ENCODE measurements at places on chromosomes 4 and X.

DNA sequence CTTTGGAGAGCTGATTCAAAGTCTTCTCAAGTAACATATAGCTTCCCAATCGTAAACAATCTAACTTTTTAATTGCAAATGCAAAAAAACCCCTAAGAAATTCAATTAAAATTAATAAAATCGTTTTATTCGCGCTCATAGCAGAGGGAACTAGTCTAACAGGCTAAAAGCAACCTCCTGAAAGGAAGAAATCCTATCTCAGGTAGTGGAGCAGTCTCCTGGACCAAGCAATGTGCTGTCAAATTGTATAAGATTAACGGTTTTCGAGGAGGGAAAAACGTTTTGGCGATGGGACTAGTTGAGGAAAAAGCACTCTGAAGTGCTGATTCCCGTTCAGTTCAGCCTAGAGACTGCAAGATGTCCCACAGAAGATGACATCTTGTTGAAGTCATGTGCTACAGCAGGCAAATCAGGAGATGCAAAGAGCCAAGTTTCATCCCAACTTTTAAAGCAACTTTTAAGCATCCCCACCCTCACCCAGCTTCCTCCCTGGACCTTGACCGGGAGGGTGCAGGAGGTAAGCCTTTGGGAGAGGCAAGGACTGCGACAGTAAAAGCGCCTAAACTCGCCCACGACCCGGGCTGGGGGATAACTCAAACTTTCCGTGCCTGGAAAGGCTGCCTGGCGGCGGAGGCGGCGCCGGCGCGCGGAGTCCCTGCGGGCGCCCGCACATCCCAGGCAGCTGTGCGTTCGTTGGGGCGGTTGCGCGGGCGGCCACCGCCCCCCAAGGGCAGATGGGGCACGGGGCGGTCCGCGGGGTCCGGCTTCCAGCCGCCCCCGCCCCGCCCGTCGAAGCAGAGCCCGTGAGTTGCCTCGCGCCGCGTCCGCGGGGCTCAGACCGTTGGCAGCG is 784 bp downstream of the MAP7D3 start:
- DNase-seq = no peak

- no peak for DNase-seq
Measured at GRCh38 chr4:128635955-128636560, 173.4 kb upstream of the JADE1 start.

GRCh38 chrX:72143609-72143907 is 11.8 kb upstream of the RTL5 start:
- DNase-seq = no peak

- DNase-seq = no peak
Measured at GRCh38 chrX:69568828-69569227, 47.1 kb upstream of the EDA start.

- DNase-seq = no peak
Measured at GRCh38 chr4:38109896-38110295, 149.7 kb downstream of the PTTG2 start.

DNA sequence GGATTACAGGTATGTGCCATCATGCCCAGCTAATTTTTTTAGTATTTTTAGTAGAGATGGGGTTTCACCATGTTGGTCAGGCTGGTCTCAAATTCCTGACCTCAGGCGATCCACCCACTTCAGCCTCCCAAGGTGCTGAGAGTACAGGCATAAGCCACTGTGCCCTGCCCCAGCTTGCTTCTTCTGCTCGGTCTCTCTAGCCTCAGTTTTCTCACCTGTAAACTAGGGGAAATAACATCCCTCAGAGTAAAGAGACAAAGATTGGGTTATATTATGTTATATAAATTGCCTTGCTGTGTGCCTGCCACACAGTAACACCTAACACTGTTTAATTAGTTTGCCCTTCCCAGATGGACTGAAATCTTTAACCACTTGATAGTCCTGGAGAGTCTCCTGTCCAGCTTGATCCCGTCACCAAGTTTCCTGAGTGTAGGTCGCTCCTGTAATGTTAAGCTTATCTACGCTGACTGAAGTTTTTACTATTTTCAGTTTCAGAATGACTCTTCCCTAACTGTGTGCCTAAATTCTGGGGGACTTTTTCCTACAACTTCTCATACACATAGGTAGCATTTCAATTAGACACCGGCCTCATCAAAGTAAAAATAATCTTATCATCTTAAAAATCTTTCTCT is 412.7 kb upstream of the TENM3 start:
- no peak for DNase-seq

DNA sequence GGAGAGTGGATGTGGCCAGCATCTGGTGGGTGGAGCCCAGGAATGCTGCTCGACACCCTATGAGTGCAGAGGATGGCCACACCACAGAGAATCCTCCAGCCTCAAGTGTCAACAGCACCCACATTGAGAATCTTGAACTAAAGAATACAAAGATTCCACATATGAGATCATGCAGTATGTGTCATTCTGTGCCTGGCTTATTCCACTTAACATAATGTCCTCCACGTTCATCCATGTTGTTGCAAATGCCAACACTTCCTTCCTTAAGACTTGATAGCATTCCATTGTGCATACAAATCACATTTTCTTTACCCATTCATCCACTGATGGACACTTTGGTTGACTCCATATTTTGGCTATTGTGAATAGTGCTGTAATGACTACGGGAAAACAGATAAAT is 145.8 kb downstream of the PRKX start:
- DNase-seq = no peak

DNA sequence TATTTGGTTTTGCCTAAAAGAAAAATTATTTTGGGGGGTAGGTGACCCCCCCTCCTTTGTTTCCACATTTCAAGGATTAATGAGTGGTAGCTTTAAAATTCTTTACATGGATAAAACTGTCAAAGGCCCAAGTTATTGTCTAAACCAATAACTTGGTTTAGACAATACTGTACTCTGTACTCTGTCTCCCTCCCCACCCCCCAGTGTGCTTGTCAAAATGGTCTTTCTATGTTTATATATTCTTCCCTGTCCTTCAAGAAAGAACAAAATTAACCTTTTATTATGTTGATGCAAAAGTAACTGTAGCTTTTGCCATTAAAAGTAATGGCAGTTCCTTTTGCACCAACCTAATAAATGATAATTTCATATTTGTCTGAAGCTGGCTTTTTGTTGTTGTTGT is 9.5 kb upstream of the RGN start:
- no peak for DNase-seq

DNA sequence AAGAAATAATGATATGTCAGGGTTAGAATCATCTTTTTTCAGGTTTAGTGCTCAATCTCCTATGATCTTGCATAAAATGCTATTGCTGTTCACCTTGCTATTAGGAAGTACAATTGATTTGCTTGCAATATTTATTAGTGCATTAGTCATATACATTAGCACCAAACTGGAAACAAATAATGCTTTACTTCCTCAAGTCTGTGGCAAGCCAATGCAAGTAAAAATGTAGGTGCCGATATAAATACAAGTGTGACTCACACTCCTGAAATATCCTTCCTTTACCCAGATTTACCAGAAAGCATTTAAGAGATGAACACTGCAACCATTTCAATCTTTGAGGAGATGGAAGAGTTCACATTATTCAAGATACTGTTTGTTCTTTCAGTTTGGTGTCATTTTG is 1487.7 kb upstream of the ADGRL3 start:
- no peak for DNase-seq

GRCh38 chr4:16846540-16847117 is 51.8 kb downstream of the LDB2 start:
- DNase-seq = no peak

- DNase-seq = no peak
Measured at GRCh38 chr4:181969151-181969550, 274.1 kb upstream of the TENM3 start.

- no peak for DNase-seq
Measured at GRCh38 chrX:72043636-72044035, 88.1 kb downstream of the RTL5 start.

DNA sequence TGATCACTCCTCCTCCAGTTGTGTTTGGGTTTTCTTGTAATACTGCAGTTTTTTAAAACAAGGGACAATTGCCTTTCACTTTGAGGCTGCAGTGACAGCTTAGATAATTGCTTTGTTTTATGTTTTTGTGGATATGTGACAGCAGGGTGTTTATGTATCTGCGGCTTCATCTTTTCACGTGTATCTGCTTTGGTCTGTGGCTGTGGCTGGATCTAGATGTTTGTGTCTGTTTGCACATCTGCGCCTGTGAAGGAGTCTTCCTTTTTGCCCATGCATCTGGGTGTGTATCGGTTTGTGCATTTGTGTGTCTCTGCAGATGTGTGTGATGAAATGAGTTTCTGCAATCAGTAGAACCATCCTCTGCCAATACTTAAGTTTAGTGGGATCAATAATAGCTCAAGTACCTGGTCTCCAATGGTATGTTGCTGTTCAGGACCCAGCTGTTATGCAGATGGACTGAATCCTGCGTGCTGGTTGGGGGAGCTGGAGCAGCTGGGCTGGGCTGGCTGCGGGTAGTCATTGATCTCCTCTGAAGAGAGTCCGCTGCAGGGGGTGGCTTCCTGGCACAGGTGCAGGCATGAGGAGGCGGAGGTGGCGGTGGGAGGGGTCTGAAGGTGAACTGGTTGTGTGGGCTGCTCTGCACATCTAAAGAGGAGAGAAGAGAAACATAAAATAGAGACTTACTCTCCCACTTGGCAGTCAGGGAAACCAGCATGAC is 390.3 kb downstream of the SH2D1A start:
- DNase-seq = no peak

- no peak for DNase-seq
Measured at GRCh38 chr4:167308876-167309275, 74.6 kb upstream of the SPOCK3 start.

- no peak for DNase-seq
Measured at GRCh38 chr4:98284640-98285046, 23.5 kb downstream of the RAP1GDS1 start.

GRCh38 chr4:79964020-79964399 is 109.0 kb downstream of the ANTXR2 start:
- no peak for DNase-seq

DNA sequence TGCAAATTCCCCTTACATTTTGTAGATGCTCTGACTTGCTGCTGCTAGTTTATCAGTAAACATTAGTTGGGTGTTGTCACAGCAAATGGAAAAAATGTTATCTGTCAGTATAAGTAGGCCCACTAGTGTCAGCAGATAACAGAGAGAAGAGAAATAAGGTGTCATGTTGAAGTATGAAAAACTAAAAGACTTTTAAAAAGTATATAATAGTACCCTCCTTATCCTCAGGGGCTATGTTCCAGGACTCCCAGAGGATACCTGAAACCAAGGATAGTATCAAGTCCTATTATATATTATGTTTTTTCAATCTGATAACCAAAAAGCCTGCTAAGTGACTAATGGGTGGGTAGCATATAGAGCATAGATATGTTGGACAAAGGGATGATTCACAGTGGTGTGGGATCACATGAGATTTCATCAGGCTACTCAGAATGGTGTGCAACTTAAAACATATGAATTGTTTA is 11.6 kb upstream of the BMP2K start:
- no peak for DNase-seq

DNA sequence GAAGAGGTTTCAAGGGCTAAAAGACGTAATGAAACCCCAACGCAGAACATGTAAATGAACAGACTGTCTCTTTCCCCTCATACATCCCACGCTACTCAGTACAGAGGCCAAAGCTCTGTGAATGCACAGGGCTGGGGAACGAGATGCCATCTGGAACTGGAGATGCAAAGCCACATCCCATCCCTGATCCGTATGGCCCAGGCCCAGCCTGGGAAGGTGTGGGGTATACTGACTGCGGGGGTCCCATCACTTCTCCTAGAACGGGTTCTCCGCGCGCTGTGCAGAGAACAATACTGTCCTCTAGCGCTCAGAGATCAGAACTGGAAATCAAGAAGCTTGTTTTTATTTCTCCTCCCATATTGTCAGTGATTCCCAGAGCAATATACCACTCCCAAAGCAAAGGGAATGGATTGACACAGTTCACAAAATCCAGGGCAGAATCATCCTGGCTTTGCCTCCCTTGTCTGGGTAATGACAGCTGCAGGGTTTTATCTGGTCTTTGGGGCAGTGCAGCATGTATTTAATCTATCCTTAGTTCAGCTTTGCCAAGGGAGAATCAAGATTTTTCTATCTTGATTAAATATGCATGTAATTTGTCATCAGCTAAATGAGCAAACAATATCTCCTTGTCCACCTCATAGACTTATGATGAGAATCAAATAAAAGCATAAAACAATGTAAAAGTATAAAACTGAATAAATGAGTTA is 47.3 kb upstream of the TLR3 start:
- peak; percentile 45 for DNase-seq

DNA sequence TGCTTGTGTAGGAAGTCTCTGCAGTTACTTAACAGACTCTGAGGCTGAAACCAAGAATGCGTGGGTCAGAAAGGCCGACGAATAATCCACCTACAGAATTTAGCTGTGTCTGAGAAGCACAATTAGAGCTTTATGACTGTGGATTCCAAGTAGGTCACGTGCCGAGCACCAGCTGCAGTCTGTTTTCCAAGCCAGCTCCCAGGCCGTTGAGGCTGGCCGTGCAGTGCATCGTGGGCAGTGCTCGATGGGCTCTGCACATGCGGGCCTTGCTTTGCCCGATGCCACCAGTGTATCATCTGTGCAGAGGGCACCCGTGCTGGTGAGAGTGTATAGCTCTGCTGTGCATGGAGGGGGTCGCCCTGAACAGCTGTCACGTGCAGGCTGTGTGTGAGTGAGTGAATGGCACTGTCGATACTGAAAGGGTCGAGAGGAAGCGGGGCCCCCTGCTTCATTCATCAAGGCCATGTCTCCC is 67.5 kb upstream of the CLDN34 start:
- DNase-seq = no peak

DNA sequence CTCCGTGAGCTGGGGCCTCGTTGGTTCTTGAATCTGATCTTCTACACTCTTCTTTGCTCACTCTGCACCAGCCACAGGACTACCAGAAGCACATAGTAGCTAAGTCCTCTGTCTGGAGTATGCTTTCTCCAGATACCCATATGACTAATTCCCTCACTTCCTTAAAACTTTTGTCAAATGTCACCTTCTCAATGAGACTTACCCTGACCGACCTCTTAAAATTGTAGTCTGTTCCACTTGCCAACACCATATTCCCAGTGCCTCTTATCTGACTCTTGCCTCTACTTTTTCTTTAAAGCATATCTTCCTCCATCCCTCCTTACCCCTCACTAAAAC is 10.0 kb downstream of the PARM1 start:
- no peak for DNase-seq

- no peak for DNase-seq
Measured at GRCh38 chr4:80189956-80190677, 7.2 kb upstream of the PRDM8 start.

GRCh38 chr4:32775049-32775448 is 2054.9 kb downstream of the PCDH7 start:
- no peak for DNase-seq

- DNase-seq = peak; percentile 60
Measured at GRCh38 chr4:41753942-41754341, 5.4 kb upstream of the PHOX2B start.

GRCh38 chr4:1210971-1211370 is 38.0 kb downstream of the CTBP1 start:
- no peak for DNase-seq

GRCh38 chrX:133350751-133351150 is 64.5 kb downstream of the GPC4 start:
- no peak for DNase-seq

GRCh38 chrX:46649421-46650260 is 76.1 kb downstream of the CHST7 start:
- no peak for DNase-seq

GRCh38 chr4:8229331-8229975 is 30.4 kb downstream of the SH3TC1 start:
- DNase-seq = no peak

GRCh38 chrX:140912606-140913005 is 89.8 kb upstream of the SPANXB1 start:
- DNase-seq = no peak

Measured in esophagus muscularis mucosa (tissue), 4 donors.